Type B pancreatic cell (in vitro differentiated cells): ENCODE measurements at places on chromosomes 1 and 21. TPM values are rescaled to one million over a fixed set of nuclear protein-coding genes. Genes with fewer than 3 reads are reported as not detected.

- no peak for DNase-seq
These were observed 32.3 kb downstream of the URB1 start for GRCh38 chr21:32360401-32360975.

DNA sequence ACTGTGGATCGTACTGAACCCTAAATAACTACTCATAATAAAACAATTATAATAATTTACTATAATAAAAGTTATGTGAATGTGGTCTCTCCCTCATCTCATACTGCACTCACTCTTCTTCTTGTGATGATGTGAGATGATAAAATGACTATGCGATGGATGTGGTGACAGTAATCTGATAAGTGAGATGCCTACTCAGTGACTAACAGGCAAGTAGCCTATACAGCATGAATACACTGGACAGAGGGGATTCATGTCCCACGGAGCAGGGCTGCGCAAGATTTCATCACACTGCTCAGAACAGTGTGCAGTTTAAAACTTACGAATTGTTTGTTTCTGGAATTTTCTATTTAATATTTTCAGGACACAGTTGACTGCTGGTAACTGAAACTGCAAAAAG is 304.0 kb downstream of the DUSP10 start:
- DNase-seq, result no peak

GRCh38 chr1:50423670-50424000 is 392 bp upstream of the DMRTA2 start:
- peak; percentile 69 for DNase-seq

DNA sequence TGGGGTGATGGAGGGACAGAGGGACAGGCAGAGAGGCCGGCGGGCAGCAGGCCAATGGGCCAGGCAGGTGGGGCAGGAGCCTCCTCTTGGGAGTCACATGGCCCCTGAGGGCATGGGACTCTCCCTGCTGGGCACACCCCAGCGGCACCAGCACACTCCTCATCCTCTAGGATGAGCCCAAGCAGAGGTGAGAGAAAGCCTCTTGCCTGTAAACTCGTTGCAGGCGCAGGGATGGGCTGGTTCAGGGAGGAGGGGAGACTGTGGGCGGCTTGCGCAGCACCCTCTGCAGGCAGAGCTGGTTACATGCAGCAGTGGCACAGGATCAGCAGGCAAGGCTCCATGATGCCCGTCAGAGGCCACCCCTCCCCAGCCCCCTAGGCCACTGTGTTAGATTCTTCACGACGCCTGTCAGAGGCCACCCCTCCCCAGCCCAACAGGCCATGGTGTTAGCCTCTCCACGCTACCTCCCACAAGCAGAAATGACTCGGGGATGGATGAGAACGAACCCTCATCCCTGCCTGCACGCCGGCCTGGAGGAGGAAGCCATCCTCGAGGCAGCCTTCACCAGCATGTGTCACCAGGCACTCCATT is 209.7 kb upstream of the VAMP3 start:
- DNase-seq, result no peak

GRCh38 chr1:96372881-96373280 is 348.7 kb upstream of the PTBP2 start:
- DNase-seq, result no peak

DNA sequence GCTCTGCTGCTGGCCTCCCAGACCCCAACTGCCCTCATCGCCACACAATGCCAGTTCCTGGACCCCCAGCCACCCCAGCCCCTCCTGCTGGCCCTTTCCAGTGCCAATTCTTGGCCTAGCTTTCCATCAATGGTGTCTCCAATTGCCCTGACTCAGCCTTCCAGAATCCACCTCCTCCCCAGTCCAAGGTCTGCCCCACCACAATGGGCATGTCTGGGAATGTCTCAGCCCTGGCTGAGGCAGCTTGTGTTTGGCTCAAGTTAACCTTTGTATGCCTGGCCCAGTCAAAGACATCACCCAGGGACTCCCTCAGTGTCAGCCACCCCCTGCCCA is 16.4 kb downstream of the ALDH4A1 start:
- no peak for DNase-seq

- DNase-seq, result no peak
These were observed 117.1 kb downstream of the FOXD2 start for GRCh38 chr1:47554901-47555300.

- no peak for DNase-seq
These were observed 531.6 kb downstream of the PTPRU start for GRCh38 chr1:29767769-29768425.

GRCh38 chr1:18752409-18752808 is 107.1 kb downstream of the TAS1R2 start:
- DNase-seq, result no peak

DNA sequence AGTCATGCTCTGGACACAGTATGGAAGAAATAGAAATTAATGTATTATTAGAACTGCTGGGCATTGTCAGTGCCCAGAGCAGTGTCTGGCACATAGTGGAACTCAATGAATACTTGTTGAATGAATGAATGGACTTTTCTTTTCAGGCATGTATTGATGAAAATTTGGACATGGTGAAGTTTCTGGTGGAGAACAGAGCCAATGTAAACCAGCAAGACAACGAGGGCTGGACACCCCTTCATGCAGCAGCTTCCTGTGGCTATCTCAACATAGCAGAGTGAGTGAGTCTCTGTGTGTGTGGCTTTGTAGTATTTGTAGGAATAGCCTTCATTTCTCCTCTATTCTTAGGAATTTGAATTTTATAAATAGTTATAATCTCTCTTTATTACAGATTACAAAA is 68.1 kb downstream of the PPP1R12B start:
- no peak for DNase-seq

GRCh38 chr1:109777436-109777835 is 13.7 kb upstream of the EPS8L3 start:
- no peak for DNase-seq

DNA sequence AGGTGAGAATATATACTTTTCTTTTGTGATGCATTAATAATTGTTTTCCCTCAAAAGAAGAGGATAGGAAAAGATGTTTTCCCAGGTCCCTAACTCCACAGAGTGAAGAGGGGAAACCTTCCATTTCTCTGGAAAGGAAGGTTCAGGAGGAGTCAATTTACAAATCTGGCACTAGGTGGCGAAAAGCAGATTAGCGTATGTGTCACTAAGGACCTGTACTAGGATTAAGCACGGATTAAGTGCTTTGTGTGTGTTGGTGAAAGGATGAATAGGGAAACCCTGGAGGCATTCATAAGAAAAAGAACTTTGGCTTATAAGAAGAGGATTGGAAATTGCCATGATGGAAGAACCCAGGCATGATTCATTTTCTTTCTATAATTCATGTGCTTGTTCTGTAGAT is 410.1 kb upstream of the PLXNA2 start:
- no peak for DNase-seq

DNA sequence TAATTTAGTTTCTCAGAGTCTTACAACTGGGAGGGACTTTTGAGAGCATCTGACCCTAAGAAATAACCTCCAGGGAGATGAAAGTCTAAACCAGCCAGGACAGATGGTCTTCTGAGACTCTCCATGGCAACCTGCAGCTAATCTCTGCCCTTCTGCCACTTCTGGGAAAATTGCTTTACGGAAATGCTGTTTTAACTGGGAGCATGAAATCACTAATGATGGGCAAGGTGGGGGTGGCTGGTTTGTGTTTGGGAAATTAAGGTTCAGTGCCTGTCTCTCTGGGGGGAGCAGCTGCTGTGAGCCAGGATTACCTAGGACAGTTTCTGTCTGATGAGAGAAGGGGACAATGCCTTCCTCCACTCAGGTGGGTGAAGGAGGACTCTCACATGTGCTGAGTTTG is 33.2 kb downstream of the ROR1 start:
- no peak for DNase-seq

GRCh38 chr1:179814546-179814838 is 63.1 kb downstream of the TOR1AIP2 start:
- no peak for DNase-seq

- DNase-seq, result no peak
These were observed 46.9 kb downstream of the HLX start for GRCh38 chr1:220926146-220926545.

PPCS gene
- 45.5 and 64.7 TPM in 2 replicates for total RNA-seq

HEYL gene
- total RNA-seq, result 0.83 and 4.3 TPM in 2 replicates

GPA33 gene
- 0.68 and 1.4 TPM in 2 replicates for total RNA-seq

LEFTY2 gene
- total RNA-seq, result not detected in 2 replicates

KCNN3 gene
- total RNA-seq, result 0.45 and 3.8 TPM in 2 replicates

PLCH2 gene
- 0.67 and 0.82 TPM in 2 replicates for total RNA-seq
